ENCODE measurements at places on chromosomes 1 and 21. TPM values are rescaled to one million over a fixed set of nuclear protein-coding genes. Genes with fewer than 3 reads are reported as not detected.

DNA sequence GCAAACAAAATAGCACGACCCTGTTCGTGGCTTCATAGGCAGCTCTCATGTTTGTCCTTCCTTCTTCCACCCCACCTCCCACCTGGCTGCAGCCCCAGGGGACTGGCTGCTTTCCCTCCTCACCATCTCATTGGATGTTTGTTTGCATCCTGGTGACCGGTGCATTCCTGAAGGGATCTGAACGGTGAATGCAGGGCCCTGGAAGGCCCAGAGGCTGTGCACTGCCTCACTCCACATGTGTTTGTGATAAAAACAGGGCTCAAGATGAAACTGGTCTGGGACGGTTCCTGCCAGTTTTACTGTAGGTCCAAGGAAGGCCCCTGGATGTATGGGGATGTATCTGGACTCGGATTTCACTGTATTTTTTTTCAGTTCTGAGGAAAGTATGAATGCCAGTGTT, 42.8 kb downstream of the CNN3 start:
- H3K27ac ChIP-seq: peak overlapping the region; percentile 26
- peak; percentile 51 for DNase-seq
- no peak overlapping the region for H3K4me3 ChIP-seq
- no peaks in the 10 kb centered on the region for H3K27me3 ChIP-seq

DNA sequence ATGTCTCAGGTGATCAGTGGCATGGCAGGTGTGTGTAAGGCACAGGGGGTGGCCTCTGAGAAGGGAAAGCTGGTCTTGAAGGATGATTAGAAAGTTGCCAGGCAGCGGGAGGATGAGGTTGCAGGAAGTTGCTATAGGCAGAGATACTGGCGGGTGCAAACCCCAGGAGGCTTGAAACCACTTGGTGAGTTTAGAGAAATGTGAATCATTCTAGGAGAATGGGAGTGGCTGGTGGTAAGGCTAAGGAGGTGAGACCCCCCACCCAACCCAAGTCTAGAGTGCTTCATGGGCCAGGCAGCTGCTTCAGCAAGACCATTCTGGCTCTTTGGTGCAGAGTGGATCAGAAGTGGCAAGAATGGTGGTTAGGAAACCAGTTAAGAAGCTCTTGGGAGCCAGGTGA, 9.0 kb downstream of the SH2D2A start:
- H3K27me3 ChIP-seq: no peaks in the 10 kb centered on the region
- H3K4me1 ChIP-seq: peaks cover 7% of the 10 kb centered on the region
- DNase-seq: no peak
- no peaks in the 10 kb centered on the region for H3K36me3 ChIP-seq
- no peak overlapping the region for H3K27ac ChIP-seq
- H3K4me3 ChIP-seq: no peak overlapping the region

Gene ZNF593OS
- not detected for total RNA-seq

Gene DCDC2B
- total RNA-seq: 3.8 TPM

DNA sequence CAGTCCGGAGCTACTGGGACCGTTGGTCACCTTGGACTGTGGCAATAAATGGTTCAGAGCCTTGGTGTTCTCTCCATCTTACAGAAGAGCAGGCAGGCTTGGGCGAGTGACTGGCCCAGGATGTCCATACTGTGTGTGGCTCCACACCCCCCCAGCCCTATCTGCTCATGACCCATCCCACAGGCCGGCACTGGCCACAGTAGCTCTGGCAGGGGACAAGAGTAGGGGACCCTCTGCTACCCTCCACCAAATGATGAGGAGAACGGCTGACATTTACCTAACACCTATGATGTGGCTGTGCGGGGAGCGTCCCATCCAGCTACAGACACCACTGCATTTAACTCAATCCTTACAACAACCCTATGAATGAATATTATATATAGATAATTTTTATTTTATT, 13.3 kb downstream of the LDLRAD2 start:
- H3K4me3 ChIP-seq: no peak overlapping the region
- H3K27me3 ChIP-seq: no peaks in the 10 kb centered on the region
- DNase-seq: no peak
- peaks cover 21% of the 10 kb centered on the region for H3K36me3 ChIP-seq
- no peak overlapping the region for H3K27ac ChIP-seq

GRCh38 chr1:171265686-171266085, 17.4 kb downstream of the FMO1 start:
- no peaks in the 10 kb centered on the region for H3K4me1 ChIP-seq
- H3K27me3 ChIP-seq: no peaks in the 10 kb centered on the region
- H3K36me3 ChIP-seq: no peaks in the 10 kb centered on the region
- no peak overlapping the region for H3K4me3 ChIP-seq
- DNase-seq: no peak

Gene PLA2G2D
- total RNA-seq: not detected

DNA sequence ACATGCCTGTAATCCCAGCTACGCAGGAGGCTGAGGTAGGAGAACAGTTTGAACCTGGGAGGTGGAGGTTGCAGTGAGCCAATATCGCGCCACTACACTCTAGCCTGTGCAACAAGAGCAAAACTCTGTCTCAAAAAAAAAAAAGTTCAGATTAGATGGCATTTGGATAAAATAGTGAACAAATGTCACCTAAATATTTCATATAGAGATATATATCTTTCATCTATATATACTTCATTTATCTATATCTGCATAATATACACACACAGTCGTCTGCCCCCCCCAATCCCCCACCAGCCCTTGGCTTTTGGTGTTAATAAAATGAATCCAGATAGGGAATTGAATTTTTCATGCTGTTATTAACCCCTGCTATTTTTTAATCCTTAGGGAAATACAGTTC, 5.0 kb downstream of the PPP1R15B start:
- H3K27ac ChIP-seq: peak overlapping the region; percentile 46
- DNase-seq: no peak
- peaks cover 27% of the 10 kb centered on the region for H3K36me3 ChIP-seq
- no peaks in the 10 kb centered on the region for H3K27me3 ChIP-seq
- H3K4me3 ChIP-seq: peak overlapping the region; percentile 69
- H3K4me1 ChIP-seq: peaks cover 19% of the 10 kb centered on the region

- H3K4me1 ChIP-seq: peaks cover 6% of the 10 kb centered on the region
- no peaks in the 10 kb centered on the region for H3K27me3 ChIP-seq
- H3K36me3 ChIP-seq: no peaks in the 10 kb centered on the region
- H3K4me3 ChIP-seq: no peak overlapping the region
Measured at GRCh38 chr21:40516335-40516734, 330.6 kb downstream of the DSCAM start.

Gene LCE1B
- not detected for total RNA-seq

DNA sequence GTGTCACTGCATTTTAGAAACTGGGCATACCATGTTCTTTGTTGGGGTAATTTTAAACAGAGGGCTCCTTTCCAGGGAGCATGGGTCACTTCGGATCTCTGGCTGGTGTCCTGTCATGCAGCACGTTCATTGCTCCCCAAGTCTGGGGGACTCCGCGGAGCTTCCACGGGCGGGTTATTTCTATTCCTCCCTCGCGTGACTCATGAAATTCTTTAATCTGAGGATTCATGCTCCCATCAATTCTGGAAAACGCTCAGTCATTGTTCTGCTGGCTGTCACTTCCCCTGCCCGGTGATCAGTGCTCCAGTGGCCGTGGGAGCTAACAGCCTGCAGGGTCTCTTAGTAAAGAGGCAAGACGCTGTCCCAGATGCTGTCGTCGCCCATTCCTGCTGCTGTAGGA, 28.1 kb downstream of the CFAP74 start:
- H3K27me3 ChIP-seq: no peaks in the 10 kb centered on the region
- no peak for DNase-seq
- H3K4me3 ChIP-seq: no peak overlapping the region
- no peak overlapping the region for H3K27ac ChIP-seq
- H3K36me3 ChIP-seq: no peaks in the 10 kb centered on the region
- H3K4me1 ChIP-seq: no peaks in the 10 kb centered on the region

Gene OR2M3
- not detected for total RNA-seq

Gene ACTN2
- 2.7 TPM for total RNA-seq

Gene PRELP
- total RNA-seq: 54.8 TPM

DNA sequence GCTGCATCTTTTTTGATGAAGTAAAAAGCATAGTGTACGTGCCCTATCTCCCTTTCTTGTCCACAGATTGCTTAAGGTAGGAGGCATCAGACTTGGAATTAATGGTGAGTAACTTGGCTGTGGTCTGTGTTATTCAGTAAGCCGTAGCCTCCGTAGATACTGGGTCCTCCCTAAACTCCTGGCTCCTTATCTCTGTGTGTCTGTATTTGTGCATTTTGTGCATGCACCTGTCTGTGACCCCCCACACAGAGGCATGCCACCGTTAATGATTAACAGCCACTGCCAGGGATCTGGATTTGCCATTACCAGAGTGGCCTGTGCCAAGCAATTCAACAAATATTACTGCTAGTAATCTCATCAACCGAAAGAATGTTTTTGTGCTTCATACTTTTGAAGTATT, 31.9 kb downstream of the MAP3K21 start:
- H3K27ac ChIP-seq: no peak overlapping the region
- no peaks in the 10 kb centered on the region for H3K27me3 ChIP-seq
- H3K4me1 ChIP-seq: peaks cover 4% of the 10 kb centered on the region
- DNase-seq: no peak

GRCh38 chr1:115428676-115429075, 90.6 kb upstream of the NGF start:
- H3K4me1 ChIP-seq: no peaks in the 10 kb centered on the region
- DNase-seq: no peak
- no peaks in the 10 kb centered on the region for H3K36me3 ChIP-seq
- H3K4me3 ChIP-seq: no peak overlapping the region
- no peaks in the 10 kb centered on the region for H3K27me3 ChIP-seq

DNA sequence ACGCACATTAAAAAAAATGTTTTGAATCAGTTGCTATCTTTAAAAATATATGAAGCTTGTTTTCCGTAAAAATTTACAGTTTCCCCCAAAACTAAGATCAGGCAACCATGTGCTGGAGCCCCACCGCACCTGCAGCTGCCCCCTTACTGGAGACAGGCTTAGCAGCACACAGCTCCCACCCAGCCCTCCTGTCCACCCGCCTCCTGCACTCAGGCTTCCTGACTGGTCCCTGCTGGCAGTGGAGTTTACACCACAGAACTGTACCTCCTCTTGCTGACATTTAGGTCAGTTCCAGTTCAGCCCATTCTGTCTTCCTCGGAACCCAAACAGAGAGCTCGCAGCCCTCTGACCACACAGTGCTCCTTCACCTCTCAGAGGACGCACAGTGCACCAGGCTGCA, 2.1 kb downstream of the GPR161 start:
- no peak overlapping the region for H3K4me3 ChIP-seq
- H3K27me3 ChIP-seq: no peaks in the 10 kb centered on the region
- H3K27ac ChIP-seq: no peak overlapping the region
- no peaks in the 10 kb centered on the region for H3K36me3 ChIP-seq
- H3K4me1 ChIP-seq: peaks cover 30% of the 10 kb centered on the region

- no peaks in the 10 kb centered on the region for H3K4me1 ChIP-seq
- H3K36me3 ChIP-seq: no peaks in the 10 kb centered on the region
- no peak overlapping the region for H3K27ac ChIP-seq
- no peak for DNase-seq
- no peaks in the 10 kb centered on the region for H3K27me3 ChIP-seq
Measured at GRCh38 chr1:226846786-226847185, 23.6 kb upstream of the PSEN2 start.

- H3K4me1 ChIP-seq: no peaks in the 10 kb centered on the region
- no peak for DNase-seq
- no peaks in the 10 kb centered on the region for H3K36me3 ChIP-seq
- H3K4me3 ChIP-seq: no peak overlapping the region
Measured at GRCh38 chr1:24364975-24365678, 46.0 kb downstream of the GRHL3 start.

GRCh38 chr1:15650433-15650832, 33.2 kb downstream of the DDI2 start:
- H3K27ac ChIP-seq: no peak overlapping the region
- peaks cover 52% of the 10 kb centered on the region for H3K36me3 ChIP-seq
- H3K4me1 ChIP-seq: no peaks in the 10 kb centered on the region
- H3K4me3 ChIP-seq: no peak overlapping the region

DNA sequence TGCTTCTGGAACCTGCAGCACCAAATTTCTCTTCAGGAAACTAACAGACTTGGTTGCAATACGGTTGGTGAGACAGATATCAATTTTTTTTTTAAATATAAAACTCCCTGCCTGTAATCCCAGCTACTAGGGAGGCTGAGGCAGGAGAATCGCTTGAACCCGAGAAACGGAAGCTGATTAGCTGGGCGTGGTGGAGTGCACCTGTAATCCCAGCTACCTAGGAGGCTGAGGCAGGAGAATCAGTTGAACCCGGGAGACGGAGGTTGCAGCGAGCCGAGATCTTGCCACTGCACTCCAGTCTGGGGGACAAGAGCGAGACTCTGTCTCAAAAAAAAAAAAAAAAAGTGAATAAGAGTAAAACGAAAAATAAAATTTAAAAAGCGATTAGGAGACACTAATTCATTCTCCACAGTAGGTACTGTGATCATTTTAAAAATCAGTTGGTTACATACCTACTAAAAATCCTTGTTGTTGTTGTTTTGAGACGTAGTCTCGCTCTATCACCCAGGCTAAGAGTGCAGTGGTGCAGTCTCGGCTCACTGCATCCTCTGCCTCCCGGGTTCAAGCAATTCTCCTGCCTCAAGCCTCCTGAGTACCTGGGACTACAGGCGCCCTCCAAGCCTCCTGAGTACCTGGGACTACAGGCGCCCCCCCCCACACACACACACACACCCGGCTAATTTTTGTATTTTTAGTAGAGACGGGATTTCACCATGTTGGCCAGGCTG, 796 bp upstream of the RBM8A start:
- H3K27ac ChIP-seq: peak overlapping the region; percentile 97
- no peaks in the 10 kb centered on the region for H3K27me3 ChIP-seq
- peaks cover 31% of the 10 kb centered on the region for H3K4me1 ChIP-seq
- peaks cover 5% of the 10 kb centered on the region for H3K36me3 ChIP-seq
- no peak for DNase-seq

- no peak overlapping the region for H3K4me3 ChIP-seq
- H3K36me3 ChIP-seq: peaks cover 31% of the 10 kb centered on the region
- no peaks in the 10 kb centered on the region for H3K27me3 ChIP-seq
- no peak for DNase-seq
Measured at GRCh38 chr1:11985851-11986250, 5.6 kb downstream of the MFN2 start.

Gene BCAN
- total RNA-seq: not detected

DNA sequence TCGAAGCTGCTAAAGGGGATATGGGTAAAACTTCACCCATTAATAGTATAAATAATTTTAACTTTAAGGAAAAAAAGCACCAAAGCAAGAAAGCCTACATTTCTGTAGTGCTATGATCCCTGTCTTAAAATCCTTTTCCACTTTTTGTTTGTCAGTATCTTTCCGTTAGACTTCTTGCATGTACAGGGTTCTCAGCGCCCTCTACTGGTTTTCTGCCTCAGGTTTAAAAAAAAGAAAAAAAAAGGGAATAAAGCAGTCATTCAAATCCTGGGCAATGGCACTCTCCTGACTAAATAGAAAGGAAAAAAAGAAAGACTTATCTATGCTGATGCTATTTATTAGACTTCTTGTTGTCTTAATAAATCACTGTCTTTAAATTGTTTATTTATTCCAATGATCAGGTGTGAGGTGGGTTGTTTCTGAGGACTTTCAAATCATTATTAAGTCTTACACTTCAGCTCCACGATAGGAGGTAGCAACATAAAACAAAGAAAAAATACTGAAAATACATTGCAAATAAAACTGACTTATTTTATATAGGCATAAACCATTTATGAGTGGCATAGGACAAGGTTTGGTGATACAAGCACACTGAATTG, 475.4 kb upstream of the NR5A2 start:
- no peaks in the 10 kb centered on the region for H3K4me1 ChIP-seq
- H3K4me3 ChIP-seq: no peak overlapping the region
- no peak overlapping the region for H3K27ac ChIP-seq

Gene SELE
- total RNA-seq: 0.76 TPM

- peak overlapping the region; percentile 25 for H3K27ac ChIP-seq
- DNase-seq: peak; percentile 40
- H3K4me1 ChIP-seq: peaks cover 35% of the 10 kb centered on the region
- H3K4me3 ChIP-seq: no peak overlapping the region
- H3K27me3 ChIP-seq: no peaks in the 10 kb centered on the region
Measured at GRCh38 chr1:16443975-16444770, 3.6 kb downstream of the NECAP2 start.
